ENCODE measurements at places on chromosomes 3 and 15. TPM values are rescaled to one million over a fixed set of nuclear protein-coding genes. Genes with fewer than 3 reads are reported as not detected.
A peak's percentile ranks its signal among the peaks of the same experiment; 100 is the strongest.

GRCh38 chr3:105800320-105800719 lies 68.5 kb downstream of the CBLB start:
- no peak overlapping the region for H3K27ac ChIP-seq

DNA sequence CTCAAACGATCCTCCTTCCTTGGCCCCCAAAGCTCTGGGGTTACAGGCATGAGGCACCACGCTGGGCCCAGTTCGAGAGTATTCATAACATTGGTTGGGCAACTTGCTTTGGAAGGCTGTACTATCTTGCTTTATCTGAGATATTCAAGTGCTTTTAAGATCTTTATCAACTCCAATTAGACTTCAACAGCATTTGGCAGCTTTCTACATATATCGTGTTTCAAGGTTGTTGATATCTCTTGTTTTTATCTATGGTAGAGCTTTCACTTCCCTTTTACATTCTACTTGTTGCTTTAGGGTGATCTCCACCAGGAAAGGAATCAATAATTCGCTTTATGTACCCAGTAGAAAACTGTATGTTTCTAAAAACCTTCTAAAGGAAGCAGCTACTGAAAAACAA lies 395.3 kb downstream of the IL5RA start:
- H3K36me3 ChIP-seq: no peaks in the 10 kb centered on the region
- no peak overlapping the region for H3K4me3 ChIP-seq
- no peaks in the 10 kb centered on the region for H3K27me3 ChIP-seq

DNA sequence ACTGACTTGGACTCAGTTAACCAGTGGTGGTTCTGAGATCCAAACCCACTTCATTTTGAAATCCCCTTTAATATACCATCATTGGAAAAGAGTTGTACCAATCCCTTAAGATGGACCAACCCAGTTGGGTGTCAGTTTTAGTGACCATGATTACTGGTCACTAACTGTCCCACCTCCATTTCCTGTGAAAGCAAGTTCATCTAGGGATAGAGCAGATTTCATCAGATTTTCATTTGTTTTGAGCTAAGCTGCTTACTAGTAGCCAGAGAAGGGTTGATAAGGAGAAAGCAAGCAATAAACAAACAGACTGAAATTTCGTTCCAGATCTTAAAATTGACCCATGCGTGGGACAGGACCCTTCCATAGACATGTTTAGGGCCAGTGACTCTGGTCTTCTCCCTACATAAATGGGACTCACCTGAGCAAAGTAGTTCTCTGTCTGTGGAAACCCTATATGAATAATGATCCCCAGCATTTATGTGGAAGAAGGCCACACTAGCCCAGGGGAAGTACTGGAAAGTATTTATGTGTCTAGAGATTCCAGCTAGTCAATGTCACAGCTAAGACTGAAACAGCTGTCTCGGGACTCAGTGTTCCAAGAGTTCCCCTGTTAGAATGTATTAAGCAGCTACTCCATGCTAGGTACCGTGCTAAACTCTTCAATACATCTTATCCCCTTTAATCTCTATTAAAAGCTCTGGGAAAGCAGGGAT lies 196.0 kb upstream of the BCL6 start:
- peaks cover 2% of the 10 kb centered on the region for H3K4me1 ChIP-seq
- no peak overlapping the region for H3K4me3 ChIP-seq
- DNase-seq: no peak
- peaks cover 3% of the 10 kb centered on the region for H3K27me3 ChIP-seq
- no peak overlapping the region for H3K27ac ChIP-seq
- H3K36me3 ChIP-seq: no peaks in the 10 kb centered on the region

GRCh38 chr3:181940703-181941102 lies 229.0 kb downstream of the SOX2 start:
- H3K4me3 ChIP-seq: no peak overlapping the region
- H3K4me1 ChIP-seq: no peaks in the 10 kb centered on the region
- DNase-seq: no peak
- peaks cover 3% of the 10 kb centered on the region for H3K27me3 ChIP-seq

DNA sequence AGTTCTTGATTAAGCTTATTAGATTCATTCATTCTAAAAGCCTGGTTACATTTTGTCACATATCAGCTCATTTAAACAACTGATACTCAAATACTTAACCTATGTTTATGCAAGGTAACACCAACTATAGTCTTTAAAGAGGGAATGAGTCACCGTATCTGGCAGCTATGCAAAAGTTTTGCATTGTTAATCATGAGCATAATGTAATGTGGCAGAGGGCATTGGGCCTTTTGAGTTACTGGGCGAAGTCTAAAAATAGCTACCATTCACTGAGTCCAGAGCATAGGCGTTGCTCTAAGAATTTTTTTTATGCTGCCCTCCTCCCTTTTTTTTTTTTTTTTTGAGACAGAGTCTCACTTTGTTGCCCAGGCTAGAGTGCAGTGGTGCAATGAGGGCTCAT lies 277.7 kb upstream of the ZNF717 start:
- no peaks in the 10 kb centered on the region for H3K27me3 ChIP-seq
- no peak overlapping the region for H3K4me3 ChIP-seq
- H3K36me3 ChIP-seq: no peaks in the 10 kb centered on the region
- DNase-seq: no peak
- H3K4me1 ChIP-seq: no peaks in the 10 kb centered on the region
- H3K27ac ChIP-seq: no peak overlapping the region

DNA sequence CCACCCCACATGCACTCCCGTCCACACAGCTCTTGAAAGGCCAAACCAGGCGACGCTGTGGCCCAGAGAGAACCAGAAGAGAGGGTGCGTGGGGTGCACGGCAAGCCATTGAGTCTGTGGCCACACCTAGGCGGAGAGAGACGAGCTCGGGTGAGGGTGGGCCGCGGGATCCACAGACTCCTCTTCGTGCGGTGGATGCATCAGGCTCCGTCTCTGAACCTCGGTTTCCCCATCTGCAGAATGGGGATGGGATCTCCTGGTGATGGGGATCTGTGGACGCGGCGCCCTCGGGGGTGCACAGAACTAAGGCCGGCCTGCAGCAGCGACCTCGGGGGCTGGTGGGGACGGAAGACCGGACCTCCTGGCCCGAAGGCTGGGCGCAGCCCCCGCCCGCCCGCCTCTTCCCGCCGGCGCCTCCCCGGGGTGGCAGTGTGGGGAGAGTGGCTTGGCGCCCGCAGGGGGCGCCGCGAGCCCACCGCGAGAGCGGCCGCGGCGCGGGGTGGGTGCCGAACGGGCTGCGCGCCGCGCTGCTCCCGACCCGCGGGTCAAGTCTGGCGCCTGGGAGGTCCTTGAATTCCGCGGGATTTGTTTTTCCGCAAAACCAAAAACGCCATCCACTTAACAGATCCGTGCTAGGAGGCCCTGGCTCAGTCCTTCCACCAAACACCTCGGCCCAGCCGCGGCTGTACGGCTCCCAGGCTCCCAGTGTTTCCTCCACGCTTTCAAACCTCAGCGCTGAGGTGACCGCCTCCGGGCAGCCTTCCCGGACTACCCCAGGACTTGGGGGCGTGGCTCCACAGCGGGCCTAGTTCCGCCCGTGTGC lies 13.2 kb upstream of the ADPGK start:
- H3K4me3 ChIP-seq: peak overlapping the region; percentile 67
- peak; percentile 58 for DNase-seq
- H3K27ac ChIP-seq: no peak overlapping the region
- no peaks in the 10 kb centered on the region for H3K36me3 ChIP-seq
- peaks cover 9% of the 10 kb centered on the region for H3K4me1 ChIP-seq
- H3K27me3 ChIP-seq: peaks cover 24% of the 10 kb centered on the region

DNA sequence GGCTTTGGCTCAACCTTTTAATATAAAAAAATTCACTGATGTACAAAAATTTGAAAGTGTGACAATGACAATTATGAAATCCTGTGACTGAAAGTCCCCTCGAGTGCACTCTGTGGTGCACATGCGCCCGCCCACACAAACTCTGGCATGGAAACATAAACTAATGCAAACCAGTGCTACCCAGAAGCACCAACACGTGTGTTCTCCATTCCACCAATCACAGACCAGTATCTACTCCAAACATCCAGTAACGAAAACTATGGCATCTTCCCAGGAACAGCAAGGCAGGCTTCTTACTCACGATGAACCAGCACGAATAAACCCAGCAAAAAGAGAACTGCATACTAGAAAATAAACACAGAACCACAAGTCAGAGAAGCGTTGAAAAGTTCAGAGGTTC lies 11.7 kb upstream of the NMB start:
- peaks cover 56% of the 10 kb centered on the region for H3K4me1 ChIP-seq
- peak; percentile 77 for DNase-seq
- H3K27ac ChIP-seq: peak overlapping the region; percentile 64
- no peak overlapping the region for H3K4me3 ChIP-seq

DNA sequence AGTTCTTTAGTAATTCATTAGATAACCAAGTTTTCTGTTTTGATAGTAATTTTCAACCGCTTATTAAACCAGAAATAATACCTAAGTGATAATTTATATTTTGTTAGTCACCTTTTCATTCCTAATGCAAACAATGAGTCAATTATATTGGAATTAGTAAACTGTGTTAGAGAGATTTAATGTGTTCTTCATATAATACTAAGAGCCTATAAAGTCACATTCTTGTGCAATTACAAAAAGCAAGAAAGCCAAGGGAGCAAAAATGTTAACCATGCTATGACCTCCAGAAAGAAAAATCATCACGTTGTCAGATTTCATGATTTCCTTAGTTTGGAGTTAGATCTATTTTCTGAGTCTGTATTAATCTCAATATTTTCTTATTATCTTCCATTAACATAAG lies 108.8 kb upstream of the SAMMSON start:
- H3K27ac ChIP-seq: no peak overlapping the region
- H3K36me3 ChIP-seq: no peaks in the 10 kb centered on the region
- DNase-seq: no peak
- H3K4me3 ChIP-seq: no peak overlapping the region

GRCh38 chr3:159739969-159740368 lies 248.7 kb upstream of the IL12A start:
- H3K27ac ChIP-seq: no peak overlapping the region
- H3K4me3 ChIP-seq: no peak overlapping the region
- H3K27me3 ChIP-seq: peaks cover 5% of the 10 kb centered on the region
- no peaks in the 10 kb centered on the region for H3K4me1 ChIP-seq

DNA sequence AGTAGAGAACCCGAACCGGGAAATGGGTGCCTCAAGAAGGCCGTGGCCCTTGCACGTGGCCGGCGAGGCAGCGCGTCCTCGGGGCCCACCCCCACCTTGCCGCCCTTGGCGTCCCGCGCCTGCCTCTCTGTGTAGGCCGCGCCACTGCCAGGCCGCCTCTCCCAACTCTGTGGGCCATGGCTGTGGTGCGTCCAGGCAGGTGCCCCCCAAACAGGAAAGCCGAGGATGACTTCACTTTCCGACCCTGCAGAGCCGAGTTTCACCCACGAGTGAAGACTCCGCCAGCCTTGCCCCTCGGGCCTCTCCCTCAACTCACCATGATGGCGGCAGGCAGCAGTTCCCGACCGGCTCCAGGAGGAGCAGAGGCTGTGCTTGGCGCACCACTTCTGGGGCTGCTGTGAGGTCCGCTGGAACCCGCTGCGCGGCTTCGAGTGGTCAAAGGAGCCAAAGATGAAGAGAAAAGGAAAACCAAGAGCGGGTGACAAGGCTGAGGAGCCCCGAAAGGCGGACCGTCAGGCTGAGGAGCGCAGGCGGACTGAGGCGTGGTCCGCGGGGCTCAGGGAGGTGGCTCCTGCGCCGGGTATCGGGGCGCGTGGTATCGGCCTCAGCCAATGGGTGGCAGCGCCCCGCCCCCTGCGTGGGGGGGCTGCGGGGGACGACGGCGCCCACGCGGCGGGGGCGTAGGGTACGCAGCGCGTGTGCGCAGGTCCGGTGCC lies at the start of gene DAZL:
TSS of gene DAZL (minus strand) at position 537 of the 716 bp plus-strand sequence. CDS start at position 319, 218 bp downstream.
- no peak within 1 kb of the TSS for H3K4me3 ChIP-seq
- no peak within 1 kb of the TSS for H3K27ac ChIP-seq
- H3K36me3 ChIP-seq: no peaks in the 10 kb centered on the region
- peaks cover 11% of the 10 kb centered on the region for H3K27me3 ChIP-seq

GRCh38 chr3:64220161-64220914 lies 4.9 kb downstream of the PRICKLE2 start:
- no peaks in the 10 kb centered on the region for H3K36me3 ChIP-seq
- H3K27me3 ChIP-seq: peaks cover 20% of the 10 kb centered on the region
- no peak for DNase-seq
- no peaks in the 10 kb centered on the region for H3K4me1 ChIP-seq
- H3K27ac ChIP-seq: no peak overlapping the region
- no peak overlapping the region for H3K4me3 ChIP-seq

- H3K27me3 ChIP-seq: peaks cover 16% of the 10 kb centered on the region
- no peak overlapping the region for H3K27ac ChIP-seq
Measured at GRCh38 chr15:60135961-60136360, 131.8 kb downstream of the FOXB1 start.

DNA sequence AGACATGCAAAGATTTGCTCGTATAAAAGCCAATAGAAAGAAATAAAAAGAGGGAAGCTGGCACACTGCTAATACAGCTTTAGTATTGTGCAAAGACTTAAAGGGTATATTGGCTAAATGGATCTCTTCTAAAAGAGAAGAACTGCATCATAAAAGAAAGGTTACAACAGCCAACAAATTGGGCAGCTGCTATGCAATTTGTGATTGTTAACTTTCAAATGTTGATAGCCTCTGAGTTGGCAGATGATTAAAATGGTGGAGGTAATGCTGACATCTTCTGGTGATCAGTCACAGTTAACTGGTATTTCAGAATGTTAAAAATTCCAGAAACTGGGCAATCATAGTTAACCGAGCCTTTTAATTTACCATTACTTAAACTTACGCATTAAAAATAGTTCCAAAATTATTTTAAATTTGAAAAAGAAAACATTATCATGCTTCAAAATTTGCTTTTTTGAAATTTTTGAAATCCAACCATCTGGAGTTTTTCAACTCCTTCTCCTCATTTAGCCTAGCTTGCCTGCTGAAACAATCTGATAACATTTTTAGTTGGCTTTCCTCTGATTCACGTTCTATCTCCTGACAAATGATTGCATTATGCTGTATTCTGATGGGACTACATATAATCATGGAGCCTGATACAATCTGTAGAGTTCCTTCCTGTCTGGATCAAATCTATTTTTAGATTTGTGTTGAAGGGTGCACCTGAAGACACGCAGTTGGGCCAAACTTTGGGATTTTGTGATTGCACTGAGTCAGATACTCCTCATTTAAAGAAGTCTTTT lies 144.0 kb upstream of the PDZRN3 start:
- H3K4me3 ChIP-seq: no peak overlapping the region
- no peaks in the 10 kb centered on the region for H3K36me3 ChIP-seq

GRCh38 chr3:155078711-155079467 lies 1.2 kb upstream of the MME start:
- H3K27ac ChIP-seq: no peak overlapping the region
- peak overlapping the region; percentile 2 for H3K4me3 ChIP-seq
- no peaks in the 10 kb centered on the region for H3K36me3 ChIP-seq
- peaks cover 13% of the 10 kb centered on the region for H3K4me1 ChIP-seq

The CHL1 gene
- not detected for total RNA-seq

The BTD gene
- 4.4 TPM for total RNA-seq

The LTF gene
- not detected for total RNA-seq

The TYRO3 gene
- total RNA-seq: 2.3 TPM

The WDR48 gene
- total RNA-seq: 36.5 TPM

The ACY1 gene
- 61.5 TPM for total RNA-seq

The CKMT1B gene
- total RNA-seq: 0.25 TPM
